ENCODE measurements at places on chromosomes 2 and 18. TPM values are rescaled to one million over a fixed set of nuclear protein-coding genes. Genes with fewer than 3 reads are reported as not detected.

Gene HRH4
- 2.0 TPM for total RNA-seq

Gene ADAM23
- total RNA-seq: 2.5 TPM

Gene GKN1
- total RNA-seq: not detected

Gene MYOM1
- total RNA-seq: 5.0 TPM

Gene ACVR1C
- 1.7 TPM for total RNA-seq

Gene ALK
- 1.1 TPM for total RNA-seq

Gene UGT1A5
- 0.27 TPM for total RNA-seq

Gene GPBAR1
- 4.6 TPM for total RNA-seq

Gene HMSD
- 1.6 TPM for total RNA-seq

Gene STRN
- 31.1 TPM for total RNA-seq

Gene M1AP
- 1.8 TPM for total RNA-seq

Gene XIRP2
- total RNA-seq: 0.18 TPM

GRCh38 chr2:233449081-233449901, 95.0 kb downstream of the DGKD start:
- peak; percentile 48 for DNase-seq

- no peak for DNase-seq
These were observed 589.4 kb upstream of the SOX11 start for GRCh38 chr2:5102823-5103222.

- DNase-seq: no peak
These were observed 201.8 kb downstream of the KLHL29 start for GRCh38 chr2:23586741-23587306.

- DNase-seq: no peak
These were observed 6.5 kb upstream of the KCNG2 start for GRCh38 chr18:79790996-79791972.

DNA sequence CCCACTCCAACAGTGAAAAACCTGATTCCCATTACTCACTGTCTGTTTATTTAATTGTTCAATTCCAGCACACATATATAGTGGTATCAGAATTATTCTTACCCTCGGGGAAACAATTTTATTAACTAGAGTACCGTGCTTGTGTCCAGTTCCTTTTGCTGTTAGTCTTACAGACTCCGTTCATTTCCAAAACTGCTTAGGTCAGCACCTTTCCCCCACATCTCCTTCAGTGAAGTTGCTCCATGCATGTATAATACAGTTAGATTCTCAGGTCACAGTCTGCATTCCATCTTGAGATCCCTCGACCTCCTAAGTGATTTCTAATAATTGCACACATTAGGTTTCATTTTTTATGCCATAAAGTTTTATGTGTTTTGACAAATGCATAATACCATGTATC, 56.3 kb upstream of the ZNF521 start:
- no peak for DNase-seq

DNA sequence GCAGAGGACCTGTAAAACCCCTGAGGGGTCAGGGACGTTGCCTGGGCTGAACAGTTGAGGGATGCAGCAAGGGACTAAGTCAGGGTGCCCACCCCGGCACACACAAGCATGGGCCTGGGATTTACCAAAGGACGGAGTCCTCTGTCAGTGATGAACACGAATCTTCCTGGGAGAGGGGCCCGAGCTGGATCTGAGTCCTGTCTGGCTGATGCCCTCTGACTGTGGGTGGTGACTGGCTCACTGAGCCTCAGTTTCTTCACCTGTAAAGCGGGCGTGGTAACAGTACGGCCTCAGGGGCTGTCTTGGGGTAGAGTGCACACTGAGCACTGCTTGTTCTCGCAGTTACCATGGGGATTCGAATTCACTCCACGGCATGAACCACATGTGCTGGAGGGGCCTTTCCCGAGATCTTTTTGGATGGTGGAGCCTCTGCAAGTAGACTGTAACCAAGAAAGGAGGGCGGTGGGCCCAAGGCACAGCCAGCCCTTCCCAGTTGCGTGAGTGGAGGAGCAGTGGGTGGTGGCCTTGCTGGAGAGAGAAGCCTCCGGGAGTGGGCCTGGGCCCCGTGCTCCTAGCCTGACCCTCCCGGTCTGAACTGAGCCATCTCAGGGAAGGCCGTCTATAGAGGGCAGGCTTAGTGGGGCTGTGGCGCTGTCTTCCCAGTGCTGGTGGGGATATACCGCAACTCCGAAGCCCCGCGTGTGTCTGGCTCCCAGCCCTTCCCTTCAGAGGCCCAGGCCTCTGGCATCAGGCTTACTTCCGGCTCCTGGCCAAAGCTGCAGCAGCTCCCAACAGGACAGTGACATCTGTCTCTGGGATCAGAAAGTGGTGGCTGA, 130.8 kb upstream of the HS6ST1 start:
- no peak for DNase-seq

GRCh38 chr2:84395820-84396219, 63.3 kb downstream of the SUCLG1 start:
- no peak for DNase-seq

DNA sequence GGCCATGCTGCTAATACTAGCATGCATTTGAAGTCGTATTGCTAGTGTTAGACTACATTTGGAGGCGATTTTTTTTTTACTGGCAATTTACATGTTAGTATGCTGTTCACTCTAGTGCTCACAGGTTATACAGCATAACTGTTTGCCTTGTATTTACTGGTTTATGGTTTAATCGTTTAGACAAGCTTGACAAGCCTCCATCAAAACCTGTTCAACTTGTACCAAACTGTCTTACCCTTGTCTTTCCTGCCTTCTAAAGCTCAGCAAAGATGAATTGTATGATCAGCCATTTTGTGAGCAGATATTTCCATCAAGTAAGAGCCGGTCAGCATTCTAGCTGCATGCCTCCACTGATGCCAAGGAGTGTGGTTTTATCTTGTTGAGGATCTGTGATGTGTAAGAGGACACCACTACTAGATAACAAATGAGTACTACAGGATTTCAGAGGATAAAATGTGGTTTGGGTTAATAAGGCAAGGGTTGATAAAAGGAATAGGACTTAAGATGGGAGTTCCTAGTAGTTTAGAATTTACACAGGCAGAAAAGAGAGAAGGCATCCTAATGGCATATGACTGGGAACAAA, 68.4 kb upstream of the ITM2C start:
- DNase-seq: no peak

DNA sequence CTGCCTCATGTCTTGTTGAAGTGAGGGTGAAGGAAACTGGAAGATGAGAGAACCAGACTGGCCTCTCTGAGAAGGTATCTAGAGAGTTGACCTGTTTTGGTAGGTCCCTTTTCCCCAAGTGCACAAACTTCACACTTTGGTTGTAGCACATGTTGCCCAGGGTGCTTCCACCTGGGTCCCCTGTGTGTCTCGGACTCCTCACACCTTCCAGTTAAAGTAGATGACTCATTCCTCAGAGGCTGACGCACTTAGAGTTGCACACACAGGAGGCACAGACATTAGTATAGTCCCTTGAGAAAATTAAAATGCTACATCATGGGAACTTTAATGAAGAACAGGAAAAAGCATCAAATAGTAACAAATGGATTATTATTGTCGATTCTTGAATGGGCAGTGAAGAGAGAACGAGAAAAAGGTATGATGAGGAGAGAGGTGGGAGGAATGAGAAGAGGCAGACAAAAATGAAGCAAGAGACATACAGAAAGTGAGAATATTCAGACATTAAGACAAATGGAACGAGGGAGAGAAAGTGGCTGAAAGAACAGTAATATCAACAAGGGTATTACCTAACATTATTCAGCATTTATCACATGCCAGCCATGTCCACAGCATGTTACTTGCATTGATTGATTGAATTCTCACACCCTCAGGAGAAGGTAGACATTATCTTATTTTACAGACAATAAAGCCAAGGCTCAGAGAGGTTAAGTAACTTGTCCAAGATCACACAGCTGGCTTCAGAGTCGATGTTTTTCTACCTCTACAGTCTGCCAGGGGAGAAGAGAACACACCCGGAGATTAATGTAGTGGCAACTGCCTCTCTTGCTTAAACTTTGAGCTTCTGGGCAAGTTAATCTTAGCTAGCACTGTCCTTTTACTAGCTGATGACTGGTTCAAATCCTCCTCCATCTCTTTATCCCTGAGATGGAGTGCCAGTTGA, 68.6 kb downstream of the FHOD3 start:
- DNase-seq: no peak

GRCh38 chr2:136306836-136307235, 188.9 kb upstream of the CXCR4 start:
- DNase-seq: no peak

GRCh38 chr2:172962824-172963223, 112.8 kb upstream of the MAP3K20 start:
- no peak for DNase-seq

- no peak for DNase-seq
These were observed 4.2 kb downstream of the STAT1 start for GRCh38 chr2:191009541-191010374.

DNA sequence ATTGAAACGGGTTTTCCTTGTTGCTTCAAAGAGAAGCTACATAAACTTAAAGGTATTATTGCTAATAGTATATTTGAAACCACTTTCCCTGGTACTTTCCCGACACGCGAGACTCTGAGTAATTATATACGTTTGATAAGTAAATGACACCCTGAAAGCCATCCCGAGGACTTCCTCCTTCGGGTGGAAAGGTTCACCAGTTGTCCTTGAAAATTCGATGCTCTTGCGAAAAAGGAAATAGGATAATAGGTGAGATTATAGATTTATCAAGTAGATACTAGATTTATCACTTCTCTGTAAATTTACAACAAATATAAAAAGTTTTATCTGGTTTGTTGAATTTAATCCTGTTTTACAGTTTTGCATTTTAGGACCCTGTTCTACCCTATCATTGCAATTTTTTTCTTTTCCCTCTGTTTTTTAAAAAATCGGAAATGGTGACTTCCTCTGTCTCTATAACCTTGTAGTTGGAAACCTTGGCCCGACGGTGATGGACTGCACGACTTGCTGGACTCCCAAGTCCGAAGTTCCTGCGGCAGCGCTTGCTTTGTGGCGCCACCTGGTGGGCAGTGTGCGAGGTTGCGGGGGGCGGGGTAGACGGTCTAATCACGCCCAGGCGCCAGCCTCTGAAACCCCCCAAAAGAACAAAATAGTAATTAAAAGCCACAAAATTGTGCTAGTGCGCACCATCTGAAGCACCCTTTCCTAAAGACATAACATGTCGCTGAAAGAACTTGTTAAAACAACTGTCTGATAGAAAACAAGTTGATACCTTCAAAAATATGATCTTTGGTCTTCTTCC, 972 bp upstream of the DLX2 start:
- DNase-seq: peak; percentile 84

GRCh38 chr2:55712477-55713060, 18.9 kb upstream of the PNPT1 start:
- DNase-seq: no peak

- DNase-seq: no peak
These were observed 11.0 kb downstream of the CDH7 start for GRCh38 chr18:65761636-65762295.

DNA sequence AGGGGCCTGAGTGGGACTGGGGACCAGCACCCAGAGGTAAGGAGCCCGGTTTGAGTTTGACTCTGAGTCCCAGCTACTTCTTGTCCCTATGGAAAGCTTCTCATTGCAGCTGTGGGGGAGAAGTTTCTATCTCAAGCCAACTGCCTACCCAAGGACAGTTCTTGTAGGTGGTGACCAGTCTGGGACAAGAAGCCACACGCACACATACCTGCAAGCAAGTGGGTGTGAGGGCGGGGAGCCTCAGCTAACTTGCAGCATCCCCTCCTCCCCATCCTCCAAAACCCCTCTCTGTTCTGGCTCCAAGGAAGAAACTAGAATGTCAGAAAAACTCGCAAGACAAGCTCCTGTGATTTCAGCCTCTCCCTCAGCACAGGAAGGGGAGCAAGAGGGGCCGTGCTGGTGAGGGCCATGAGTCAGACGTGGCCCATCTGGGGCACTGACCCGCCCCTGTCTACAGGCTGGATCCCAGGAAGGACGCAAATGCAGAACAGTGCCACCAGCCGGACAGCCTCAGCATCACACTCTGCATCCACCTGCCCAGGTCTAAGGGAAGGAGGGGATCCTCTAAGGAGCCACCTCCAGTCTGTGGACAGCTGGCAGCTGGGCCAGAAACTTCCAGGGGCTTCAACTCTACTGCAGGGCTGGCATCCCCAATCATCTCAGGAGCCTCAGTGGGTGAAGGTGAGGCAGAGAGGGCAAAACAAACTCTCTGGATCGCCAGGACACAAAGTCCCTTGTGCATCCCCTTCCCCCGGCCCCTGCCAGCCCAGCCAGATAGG, 103.4 kb downstream of the TNS1 start:
- peak; percentile 85 for DNase-seq

GRCh38 chr2:161943011-161943410, 131.0 kb downstream of the DPP4 start:
- no peak for DNase-seq

- no peak for DNase-seq
These were observed 1794.5 kb upstream of the CELF4 start for GRCh38 chr18:39360072-39360471.

DNA sequence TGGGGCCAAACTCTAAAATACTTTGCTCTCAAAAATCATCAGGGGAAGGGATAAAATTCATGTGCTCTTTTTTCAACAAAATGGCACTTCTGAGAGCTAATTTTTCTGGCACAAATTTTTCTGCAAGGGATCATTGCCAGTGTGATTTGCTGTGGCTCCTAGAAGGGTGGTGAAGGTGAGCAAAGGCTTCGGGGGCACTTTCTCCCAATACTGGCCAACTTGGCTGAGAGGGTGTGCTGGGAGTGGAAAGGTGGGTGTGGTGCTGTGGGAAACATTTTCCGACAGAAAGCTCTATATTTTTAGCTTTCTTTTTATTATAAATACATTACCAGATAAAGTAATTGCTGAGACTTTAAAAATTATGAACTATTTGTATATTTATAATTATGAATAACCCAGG, 419 bp downstream of the SMYD1 start:
- DNase-seq: no peak

DNA sequence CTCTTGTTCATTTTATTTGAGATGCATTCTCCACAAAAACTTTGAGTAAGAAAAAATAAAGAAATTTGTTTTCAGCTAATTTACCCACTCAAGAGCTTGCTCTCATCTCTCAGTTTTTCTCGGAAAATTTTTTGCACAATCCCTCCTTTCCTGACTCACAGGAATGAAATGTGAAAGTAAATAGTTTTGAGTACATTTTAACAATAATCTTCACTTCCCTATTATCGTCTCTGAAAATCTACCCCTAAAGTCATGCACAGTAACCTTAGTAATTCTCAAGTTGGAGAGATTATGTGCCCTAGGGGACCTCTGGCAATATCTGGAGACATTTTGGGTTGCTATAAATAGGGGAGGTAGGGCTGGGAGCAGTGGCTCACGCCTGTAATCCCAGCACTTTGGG, 2.6 kb downstream of the CYB5A start:
- no peak for DNase-seq

DNA sequence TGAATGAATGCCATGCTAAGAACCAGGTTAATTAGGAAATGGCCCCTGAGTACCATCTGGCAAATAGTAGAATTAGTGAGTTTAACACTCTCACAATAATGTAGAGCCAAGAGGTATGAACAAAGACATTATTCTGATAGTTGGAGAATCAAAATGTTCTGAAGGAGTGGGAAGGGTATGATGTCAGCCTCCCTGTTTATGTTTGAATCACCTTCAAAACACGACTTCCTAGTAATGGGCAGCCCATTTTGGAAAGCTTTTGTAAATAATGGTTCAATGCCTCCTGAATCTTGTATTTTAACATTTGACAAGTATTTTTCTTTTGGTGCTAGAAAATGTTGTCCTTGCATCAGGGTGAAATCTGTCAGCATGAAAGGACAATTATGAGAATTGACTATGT, 108.3 kb downstream of the DSEL start:
- no peak for DNase-seq

GRCh38 chr2:60408811-60409530, 144.5 kb downstream of the BCL11A start:
- no peak for DNase-seq
